ENCODE measurements at places on chromosomes 2 and 18.

- no peak for DNase-seq
Measured at GRCh38 chr2:143190431-143190830, 61.2 kb downstream of the ARHGAP15 start.

GRCh38 chr2:146108993-146109392, 1589.1 kb upstream of the ZEB2 start:
- DNase-seq = no peak

DNA sequence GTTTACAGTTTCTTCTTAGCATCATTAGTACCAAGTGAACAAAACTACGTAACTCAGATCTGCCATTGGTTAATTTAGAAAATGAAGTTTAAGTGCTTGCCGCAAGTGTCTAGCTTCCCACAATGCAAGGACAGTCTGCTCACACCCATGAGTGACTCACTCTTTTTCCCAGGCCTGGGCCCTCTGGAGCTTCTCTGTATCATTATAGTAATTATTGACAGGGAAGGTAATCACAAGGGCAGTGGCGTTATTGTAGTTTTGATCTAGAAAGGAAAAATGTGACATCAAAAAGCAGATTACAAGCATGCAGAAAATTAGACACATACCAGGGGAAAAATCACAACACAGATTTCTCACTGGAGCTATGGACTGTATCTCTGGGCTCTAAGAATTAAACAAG, 38.5 kb downstream of the NPC1 start:
- DNase-seq = no peak

DNA sequence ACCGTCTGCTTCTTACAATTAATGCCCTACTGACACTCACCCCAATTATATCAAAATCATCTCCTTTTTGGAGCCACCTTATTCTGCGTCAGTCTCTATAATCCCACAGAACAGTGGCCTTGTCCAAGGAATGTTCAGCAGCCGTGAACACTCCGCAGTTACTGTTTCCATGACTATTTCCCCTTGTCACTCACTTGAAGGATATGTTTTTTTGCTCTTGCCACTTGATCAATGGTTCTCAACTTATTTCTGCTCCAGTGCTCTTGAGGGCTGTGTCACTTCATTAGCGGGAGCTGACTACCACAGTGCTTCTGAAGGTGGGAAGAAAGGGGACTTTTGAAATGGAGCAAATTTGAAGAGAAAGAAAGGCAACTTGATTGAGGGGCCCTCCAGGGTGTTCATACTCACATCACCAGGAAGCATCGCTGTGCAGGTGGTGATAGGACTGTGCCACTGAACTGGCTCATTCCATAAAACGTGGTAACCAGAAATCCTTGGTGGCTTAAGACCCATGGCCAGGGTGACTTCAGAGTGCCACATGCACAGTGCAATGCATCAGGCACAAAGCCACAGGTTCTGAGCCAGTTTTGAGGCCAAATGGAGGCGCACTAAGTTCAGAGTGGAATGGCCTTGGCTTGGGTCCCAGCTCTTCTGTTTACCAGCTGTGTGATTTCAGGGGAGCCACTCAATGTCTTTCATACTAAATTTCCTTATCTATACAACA, 320.6 kb upstream of the RAB12 start:
- DNase-seq = no peak

DNA sequence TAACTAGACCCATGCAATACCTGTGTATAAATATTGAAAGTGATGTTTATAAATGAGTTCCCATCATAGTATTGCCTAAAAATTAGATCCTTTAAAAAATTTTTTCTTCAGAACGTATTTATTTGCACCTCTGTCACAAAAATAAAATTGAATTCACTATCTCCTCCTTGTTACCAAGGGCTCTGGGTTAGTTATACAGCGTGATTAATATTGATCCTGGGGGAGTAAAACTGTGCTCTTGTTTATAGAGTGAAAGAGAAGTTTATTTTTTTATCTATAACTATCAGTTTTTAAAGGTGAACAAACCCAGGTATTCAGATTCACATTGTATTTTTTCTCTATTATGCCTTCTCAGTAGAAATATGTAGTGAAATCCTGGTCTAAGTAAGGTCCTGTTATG, 458.5 kb downstream of the CPS1 start:
- DNase-seq = no peak
